Neural crest cell (in vitro differentiated cells): ENCODE measurements at places on chromosomes 16 and 17. TPM values are rescaled to one million over a fixed set of nuclear protein-coding genes. Genes with fewer than 3 reads are reported as not detected.

TM4SF5 gene
- not detected in 2 replicates for total RNA-seq

SCNN1G gene
- total RNA-seq = not detected in 2 replicates

HOXB6 gene
- total RNA-seq = 9.6 and 11.5 TPM in 2 replicates

CCL14 gene
- total RNA-seq = not detected in 2 replicates

DNA sequence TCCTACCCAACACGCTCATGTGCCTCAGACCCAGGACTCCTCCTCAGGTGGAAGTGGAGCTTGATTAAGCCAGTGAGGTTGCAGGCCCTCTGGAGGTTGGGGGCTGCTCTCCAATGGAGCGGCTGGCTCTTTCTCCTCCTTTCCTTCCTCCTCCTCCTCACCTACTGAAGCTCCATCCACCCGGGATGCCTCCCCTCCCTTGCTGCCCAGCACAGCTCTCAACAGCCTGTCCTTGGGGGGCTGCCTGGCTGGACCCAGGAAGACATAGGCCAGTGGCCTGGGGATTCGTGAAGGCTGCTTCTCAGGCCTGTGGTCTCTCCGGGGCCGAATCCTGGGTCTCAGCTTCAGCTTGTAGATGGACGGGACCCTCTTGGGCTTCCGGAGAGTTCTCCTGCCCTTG lies 8.2 kb downstream of the GAS2L2 start:
- no peak for DNase-seq

DNA sequence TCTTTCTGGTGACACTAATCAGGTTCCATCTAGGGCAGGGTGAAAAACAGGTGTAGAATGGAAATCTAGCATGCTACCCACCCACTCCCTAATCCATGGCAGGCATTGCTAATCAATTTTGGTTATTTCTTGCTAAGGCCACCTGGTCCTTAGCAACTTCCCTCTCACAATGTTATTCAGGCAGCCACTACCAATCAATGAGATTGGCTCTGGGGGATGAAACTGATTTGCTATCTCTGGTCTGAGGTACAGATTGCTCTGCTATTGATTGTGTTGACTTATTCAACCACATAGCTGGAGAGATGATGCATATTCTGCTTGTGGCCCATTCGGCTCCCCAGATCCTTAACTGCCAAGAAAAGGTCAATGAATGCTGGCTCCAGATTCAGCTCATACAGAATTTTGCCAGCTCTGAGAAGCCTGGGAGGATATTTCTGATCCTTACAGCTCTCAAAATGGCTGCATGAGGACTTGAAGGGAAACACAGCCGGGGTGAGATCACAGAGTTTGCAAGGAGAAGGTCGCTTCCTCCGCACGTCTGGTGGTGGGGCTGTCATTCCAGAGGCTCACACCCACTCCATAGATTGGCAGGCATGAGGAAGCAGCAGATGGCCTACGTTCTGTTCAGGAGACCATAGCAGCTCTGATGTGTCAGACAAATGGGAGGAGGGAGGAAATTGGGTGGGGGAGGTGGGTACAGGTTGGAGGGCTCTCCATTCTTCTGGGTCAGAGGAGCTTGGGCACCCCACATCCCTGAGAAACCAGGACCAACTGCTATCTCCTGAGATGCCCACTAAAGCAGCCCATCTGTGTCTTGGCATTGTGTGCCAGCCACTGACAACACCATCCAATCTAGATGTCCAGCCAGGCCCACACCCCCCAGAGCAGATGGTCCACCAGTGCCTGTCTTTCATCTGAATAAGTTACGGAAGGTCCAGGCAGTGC lies 22.3 kb downstream of the SEZ6 start:
- DNase-seq = no peak

DNA sequence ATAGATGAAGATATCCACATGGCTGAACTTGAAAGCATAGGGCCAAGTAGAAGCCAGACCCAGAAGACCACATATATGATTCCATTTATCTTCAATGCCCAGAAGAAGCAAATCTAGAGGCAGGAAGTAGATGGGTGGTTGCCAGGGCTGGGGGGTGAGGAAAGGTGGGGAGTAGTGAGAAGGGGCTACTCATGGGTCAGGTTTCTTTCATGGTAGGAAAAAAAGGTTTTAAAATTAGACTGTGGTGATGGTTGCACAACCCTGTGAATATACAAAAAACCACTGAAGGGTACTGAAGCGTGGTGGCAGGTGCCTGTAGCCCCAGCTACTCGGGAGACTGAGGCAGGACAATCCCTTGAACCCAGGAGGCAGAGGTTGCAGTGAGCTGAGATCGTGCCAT lies 5.4 kb downstream of the CD2BP2 start:
- no peak for DNase-seq

DNA sequence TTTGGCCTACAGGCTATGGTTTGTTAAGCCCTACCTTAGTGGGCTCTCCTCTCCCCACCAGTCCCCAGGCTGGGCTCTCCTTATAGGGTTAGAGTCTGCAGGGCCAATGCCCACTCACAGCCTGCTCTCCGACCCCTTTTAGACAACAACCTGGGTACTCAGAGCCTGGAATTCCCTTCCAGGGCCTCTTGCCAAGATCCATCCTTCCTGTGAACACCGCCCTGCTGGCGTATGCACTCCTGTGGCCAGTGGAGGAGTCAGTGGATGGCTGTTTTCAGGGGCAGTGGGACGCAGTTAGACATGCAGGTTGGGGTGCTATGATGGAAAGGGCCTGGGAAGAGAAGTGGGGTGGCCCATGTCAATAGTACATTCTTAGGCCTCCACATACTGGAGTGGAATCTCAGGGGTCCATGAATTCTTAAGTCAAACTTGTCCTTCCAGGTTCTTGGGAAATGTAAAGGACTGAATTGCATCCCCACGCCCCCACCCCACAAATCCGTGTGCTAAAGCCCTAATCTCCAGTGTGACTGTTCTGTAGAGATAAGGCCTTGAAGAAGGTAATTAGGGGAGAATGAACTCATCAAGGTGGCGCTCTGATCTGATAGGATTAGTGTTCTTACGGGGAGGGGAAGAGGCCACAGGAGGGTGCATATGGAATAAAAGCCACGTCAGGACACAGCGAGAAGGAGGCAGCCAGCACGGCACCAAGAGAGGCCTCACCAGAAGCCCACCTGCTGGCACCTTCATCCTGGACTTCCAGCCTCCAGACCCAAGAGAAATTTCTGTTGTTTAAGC lies 81.6 kb upstream of the CACNG5 start:
- no peak for DNase-seq

GRCh38 chr16:82146957-82147356 lies 23.1 kb downstream of the MPHOSPH6 start:
- DNase-seq = no peak

DNA sequence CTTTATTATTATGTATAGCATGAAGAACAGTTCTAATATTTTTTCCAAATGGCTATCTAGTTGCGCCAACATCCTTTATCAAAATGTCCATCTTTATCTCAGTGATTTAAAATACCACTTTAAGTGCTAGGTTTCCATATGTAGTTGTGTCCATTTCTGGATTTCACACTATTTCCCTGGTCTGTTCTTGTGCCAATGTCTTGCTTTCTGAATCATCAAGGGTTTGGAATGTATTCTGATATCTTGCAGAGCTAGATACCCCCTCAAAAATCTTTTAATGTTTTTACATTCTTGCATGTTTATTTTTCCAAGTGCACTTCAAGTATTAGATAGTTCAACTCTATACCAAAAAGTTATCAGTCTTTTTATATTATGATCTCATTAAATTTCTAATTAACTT lies 14.3 kb downstream of the MBTD1 start:
- DNase-seq = no peak

DNA sequence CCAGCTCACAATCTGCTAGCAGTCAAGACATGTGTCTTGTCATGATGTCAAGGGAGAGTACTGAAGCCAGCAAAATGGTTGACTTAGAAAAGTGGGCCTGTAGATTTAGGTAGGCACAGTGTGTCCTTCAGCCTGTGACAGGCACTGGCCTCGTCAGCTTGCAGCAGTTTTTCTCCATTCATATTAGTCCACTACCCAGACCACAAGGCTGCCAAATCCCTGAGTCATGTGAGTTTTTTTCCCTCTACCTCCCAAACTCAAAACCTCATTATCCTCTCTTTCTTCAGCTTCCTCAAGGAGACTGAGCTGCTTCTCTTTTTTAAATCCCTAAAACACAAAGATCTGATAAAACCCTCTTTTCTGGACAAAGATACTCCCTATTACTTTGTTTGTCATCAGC lies 102.6 kb upstream of the HS3ST3A1 start:
- no peak for DNase-seq

DNA sequence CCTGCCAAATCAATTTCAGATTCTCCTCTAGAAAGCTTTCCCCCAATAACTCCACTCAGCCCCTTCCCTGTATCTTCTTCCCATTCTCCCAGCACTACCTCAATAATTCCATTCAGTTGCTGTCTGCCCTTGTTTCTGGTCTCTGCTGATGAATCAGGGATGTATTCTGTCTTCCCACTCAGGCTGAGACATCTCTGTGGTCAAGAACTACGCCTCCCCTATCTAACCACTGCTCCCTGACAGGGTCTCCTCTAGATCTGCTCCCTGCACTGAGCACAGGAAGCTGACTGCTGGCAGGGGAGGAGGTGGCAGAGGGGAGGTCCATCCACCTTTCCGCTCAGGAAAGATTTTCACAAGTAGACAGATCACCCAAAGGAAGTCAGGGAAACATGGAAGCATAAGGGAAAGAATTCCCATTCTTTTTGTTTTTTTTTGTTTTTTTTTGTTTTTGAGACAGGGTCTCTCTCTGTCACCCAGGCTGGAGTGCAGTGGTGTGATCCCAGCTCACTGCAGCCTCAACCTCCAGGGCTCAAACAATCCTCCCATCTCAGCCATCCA lies 16.9 kb upstream of the SP2 start:
- DNase-seq = no peak

GRCh38 chr17:2093349-2093748 lies 38.4 kb downstream of the HIC1 start:
- DNase-seq = no peak
